ENCODE measurements at places on chromosomes 2 and 18.

- no peak for DNase-seq
Observed at GRCh38 chr18:59604877-59605276, 92.3 kb downstream of the CCBE1 start.

DNA sequence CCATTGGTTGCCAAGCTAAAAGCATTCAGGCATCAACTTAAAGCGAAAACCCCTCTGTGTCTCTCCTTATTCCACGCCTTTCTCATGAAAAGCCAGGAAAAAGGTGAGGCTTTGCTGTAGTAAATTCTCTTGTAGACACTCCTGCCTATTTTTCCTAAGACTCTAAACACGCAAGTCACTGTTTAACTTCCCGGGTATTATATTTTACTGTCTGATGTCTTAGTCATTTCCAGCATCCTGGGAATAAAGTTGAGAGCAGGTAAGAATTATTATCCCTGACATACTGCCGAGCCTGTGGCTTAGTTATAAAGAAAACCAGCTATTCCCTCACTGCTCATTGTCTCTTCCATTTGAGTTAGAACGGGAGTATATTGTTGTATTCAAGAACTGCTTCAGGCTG is 112.4 kb upstream of the GATA6 start:
- no peak for DNase-seq

- no peak for DNase-seq
Observed at GRCh38 chr18:23658285-23658684, 4.4 kb downstream of the ANKRD29 start.

DNA sequence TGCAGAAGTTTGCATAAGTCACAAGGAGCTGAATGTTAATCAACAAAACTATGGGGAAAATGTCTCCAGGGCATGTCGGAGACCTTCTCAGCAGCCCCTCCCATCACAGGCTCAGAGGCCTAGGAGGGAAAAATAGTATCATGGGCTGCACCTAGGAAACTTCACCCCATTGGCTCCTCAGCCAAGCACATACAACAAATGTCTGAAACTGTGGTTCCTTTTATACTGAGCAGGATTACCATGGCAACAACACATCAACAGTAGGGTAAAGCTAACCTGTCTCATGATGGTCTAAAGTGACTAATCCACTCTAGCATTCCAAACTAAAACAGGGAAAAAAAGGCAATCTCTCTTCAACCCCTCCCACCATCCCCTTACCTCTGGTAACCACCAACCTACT is 3.2 kb upstream of the NEMP2 start:
- DNase-seq = no peak

- peak; percentile 46 for DNase-seq
Observed at GRCh38 chr18:31680831-31681568, 3.4 kb downstream of the B4GALT6 start.

DNA sequence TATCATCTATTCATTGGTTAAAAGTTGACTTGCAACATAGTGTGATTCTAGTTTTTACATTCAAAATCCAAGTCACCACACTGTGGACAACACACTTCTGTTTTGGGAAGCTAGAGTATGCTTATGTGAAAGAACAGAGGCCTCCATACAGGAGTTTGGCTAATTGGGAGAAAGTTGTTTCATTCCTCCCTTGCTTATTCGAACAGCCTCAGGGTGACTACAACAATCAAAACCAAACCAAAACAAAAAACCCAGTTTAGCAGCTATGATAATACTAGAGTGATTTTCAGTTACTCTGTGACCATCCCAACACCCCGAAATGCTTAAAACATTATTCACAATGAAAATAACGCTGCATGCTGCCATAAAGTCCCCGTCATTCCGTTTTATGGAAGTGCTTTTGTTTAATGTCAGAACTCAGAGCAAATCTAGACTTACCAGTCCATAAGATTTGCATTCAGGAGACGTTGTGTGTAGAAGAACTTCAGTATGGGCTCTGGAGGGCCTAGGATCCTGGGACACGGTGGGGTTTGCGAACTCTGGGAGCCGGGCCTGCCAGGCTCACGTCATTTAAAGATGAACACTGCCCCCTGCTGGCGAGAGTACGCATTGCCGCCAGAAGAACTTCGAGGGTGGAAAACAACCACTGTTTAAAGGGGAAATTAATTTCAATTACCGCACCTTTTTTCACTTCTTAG is 111.4 kb downstream of the FTCDNL1 start:
- DNase-seq = peak; percentile 44

GRCh38 chr2:33212151-33212550 is 264.3 kb upstream of the RASGRP3 start:
- DNase-seq = no peak

- DNase-seq = no peak
Observed at GRCh38 chr18:37019157-37019827, 190.4 kb downstream of the KIAA1328 start.

DNA sequence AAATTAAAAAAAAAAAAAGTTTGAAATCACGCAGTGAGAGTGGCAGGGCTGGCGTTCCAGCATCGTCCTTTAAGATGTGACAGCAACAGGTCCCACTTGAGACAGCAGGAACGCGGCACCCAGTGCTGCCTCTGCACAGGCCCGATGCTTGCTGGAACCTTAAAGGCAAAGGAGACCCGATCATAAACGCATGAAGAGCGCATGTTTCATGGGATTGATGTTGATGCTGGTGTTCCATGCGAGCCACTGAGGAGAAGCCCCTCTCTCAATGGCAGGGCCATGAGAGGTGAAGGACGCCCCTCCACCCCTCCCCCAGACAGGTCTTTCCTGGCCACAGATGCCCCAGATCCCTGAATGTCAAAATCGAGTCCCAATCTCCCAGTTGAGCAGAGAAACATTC is 17.9 kb upstream of the ALPI start:
- no peak for DNase-seq

DNA sequence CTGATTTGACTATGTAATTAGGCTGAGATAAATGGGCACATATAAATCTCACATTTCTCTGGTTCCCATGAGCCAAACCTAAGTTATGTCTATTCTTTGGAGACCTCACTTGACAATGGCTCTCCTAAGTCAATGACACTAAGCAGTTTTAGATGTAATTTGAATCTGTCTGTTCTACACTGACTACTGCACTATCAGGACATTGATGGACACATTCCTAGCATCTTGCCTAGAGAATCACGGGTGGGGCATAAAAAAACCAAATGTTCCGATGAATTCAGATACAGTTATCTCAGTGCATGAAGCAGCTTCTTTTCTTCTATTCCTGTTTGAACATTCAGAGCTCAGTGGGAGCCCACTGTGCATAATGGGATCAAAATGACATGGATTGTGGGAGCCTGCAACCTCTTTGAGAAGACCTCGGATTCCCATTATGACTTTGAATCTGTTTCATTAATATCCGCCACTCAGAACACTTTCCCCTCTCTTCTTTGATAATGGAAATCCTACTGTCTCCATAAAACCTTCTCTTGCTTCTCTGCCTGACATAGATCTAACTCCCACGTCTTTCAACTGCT is 110.8 kb downstream of the FSHR start:
- DNase-seq = no peak

DNA sequence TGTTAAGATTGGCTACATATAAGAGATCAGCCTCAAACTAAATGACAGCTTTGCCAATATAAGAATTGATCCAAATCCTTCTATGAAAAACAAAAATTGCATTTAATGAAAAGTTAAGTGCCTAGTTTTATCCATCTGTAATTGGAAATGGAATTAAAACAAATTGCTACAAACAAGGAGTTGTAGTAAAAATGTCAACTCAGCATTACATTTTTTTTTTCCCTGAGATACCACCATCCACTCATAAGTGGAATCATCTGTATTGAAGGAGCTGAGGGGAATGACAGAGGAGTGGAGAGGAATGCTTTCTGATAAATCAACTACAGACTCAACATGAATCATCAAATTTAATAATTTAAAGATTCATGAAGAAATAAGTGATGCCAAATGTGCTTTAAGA is 601.8 kb downstream of the TMEM182 start:
- no peak for DNase-seq

DNA sequence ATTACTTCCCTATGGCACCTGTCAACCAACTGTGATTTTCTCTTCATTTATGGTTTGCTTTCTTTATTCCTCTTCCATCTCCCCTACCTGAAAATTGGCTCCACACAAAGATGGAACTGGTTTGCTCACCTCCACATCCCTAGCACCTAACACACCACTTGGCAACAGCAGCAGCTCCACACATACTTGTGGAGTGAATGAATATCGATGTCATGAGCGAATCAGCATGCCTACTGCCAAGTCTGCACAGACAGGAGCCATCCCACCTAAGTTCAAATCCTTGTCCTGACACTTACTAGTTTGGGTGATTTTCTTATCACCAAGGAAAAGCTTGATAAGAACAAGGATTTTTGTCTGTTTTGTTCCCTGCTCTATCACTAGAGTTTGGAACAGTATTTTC is 191.4 kb upstream of the TMEM200C start:
- no peak for DNase-seq

DNA sequence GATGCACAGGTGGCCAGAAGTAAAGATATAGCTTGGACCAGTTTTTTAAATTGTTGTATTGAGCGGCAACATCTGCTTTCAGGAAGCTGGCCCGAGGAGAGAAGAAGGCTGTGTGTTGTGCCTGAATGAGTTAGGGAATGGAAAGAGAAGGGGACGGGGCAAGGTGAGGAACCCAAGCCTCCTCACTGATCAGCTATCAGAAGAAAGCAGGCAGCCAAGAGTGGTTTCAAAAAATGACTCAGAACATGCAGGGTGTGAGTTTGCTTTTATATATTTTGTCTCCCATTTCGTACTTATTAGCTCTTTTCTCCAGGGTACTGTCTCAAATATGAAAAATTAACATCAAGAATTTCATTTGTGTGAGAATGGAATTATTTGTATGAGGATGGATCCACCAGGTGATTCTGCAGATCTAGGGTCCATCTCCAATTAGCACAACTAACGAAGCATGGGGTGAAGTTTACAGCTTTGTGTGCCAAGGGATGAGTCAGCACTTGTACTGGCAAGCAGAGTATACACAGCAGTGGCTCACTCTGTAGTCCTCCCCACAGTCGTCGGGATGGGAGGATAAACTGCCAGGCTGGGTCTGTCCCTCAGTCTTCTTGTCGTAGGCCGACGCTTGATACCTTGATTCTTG is 175.7 kb downstream of the PIEZO2 start:
- DNase-seq = no peak

DNA sequence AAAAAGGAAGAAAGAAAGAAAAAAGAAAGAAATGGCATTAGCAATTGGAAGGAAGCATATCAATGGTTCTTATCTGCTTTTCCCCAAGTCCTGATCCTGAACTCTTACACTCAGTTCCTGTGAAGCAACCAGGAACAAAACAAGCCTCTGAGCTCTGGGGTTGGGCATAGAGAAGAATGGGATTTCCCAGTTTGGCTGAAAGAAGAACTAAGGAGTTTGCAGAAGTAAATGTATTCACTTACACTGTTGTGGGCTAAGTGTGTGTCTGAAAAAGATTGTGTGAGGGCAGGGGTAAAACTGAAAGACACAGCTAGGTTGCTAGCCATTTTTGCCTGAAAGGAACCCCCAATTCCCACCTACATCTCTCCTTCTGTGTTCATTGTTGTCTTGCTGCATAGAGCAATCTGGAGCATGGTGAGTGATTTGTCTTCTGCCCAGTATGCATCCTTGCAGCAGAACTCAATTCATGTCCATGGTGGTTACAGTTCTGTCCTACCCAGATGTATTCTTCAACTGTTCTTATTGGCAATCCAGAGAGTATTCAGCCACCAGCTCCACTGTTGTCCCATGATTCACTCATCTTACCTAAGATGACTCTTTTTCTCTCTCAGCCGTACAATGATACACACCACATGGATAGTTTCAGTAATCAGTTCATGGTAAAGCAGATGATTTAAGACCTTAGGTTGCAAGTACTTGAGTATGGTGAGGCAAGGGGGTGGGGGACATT is 348.7 kb downstream of the ARHGAP15 start:
- DNase-seq = peak; percentile 9

DNA sequence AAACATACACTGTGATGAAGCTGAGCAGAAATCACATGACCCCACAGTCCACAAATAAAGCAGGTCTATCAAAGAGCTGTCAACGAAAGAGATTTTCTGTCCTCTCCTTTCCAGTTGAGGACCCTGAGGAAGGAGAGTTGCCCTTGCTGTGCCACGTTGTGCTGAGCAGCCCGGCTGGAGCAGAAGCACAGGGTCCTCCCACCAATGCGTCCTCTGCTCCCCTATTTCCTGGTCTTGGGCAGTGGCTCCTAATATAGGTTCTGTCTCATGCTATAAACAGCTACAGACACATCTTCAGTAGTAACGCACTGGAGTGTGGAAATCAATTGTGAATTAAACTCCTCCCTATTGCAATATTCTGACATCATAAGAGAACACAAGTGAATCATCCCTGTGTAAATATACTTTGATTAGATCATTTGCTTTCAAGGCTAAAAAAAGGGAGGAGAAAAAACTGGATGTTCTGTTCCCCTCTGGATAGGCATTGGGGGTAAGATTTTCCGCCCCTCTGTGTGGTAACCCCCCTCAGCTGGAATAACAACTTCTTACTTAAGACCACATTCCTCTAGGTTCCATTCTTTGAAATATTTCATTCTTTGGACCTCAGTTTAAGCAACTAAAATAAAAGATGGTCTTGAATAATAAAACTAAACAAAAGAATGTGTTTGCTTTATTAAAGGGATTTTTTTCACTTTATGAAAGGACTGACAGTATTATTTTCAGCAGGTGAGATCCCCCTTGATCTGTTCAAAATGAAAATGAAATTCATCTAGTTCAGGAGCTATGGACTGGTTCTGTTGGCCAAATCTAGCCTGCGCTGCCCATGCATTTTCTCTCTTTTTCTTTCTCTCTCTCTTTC is 8.3 kb upstream of the RHOB start:
- DNase-seq = no peak

DNA sequence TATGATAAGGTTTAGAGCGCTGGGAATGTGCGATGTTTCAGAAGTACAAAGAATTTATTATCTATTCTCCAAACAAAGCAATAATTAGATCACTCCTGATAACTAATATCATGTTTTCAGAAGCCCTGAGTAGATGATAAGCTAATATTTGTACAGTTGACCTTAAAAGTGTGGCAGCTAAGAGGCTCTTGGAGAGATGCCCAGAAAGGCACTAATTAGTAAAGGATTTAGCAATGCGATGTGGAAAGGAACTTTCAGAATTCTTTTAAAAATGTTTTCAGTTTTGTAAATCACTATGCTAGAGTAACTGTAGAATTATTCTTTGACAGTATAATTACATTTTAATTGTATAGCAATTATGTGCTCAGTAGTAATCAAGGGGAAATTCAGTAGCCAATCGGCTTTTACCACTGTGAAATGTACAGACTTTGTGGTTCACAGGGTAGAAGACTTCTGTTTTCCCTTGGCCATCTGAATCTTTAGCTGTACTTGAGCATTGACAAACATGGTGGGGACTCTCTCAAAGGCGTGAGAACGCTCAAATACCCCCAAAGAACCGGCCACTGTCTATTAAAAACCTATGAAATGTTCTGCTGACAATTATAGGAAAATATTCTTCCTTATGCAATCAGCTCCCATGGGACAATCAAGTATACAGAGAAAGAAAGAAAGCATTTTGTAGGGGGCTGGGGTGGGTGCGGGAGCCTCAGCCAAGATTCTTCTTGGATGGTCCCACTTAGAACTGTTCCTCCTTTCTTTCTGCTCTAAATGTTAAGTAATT is 262.8 kb upstream of the AGAP1 start:
- DNase-seq = no peak

GRCh38 chr2:857937-858336 is 92.7 kb upstream of the SNTG2 start:
- no peak for DNase-seq

GRCh38 chr2:117825437-117825836 is 10.9 kb downstream of the DDX18 start:
- no peak for DNase-seq
